Hematopoietic multipotent progenitor cell treated with erythropoietin and hydrocortisone succinate and interleukin-3 and kit ligand, for 6 days (in vitro differentiated cells): ENCODE measurements at places on chromosomes 3 and 15.
A peak's percentile ranks its signal among the peaks of the same experiment; 100 is the strongest.

DNA sequence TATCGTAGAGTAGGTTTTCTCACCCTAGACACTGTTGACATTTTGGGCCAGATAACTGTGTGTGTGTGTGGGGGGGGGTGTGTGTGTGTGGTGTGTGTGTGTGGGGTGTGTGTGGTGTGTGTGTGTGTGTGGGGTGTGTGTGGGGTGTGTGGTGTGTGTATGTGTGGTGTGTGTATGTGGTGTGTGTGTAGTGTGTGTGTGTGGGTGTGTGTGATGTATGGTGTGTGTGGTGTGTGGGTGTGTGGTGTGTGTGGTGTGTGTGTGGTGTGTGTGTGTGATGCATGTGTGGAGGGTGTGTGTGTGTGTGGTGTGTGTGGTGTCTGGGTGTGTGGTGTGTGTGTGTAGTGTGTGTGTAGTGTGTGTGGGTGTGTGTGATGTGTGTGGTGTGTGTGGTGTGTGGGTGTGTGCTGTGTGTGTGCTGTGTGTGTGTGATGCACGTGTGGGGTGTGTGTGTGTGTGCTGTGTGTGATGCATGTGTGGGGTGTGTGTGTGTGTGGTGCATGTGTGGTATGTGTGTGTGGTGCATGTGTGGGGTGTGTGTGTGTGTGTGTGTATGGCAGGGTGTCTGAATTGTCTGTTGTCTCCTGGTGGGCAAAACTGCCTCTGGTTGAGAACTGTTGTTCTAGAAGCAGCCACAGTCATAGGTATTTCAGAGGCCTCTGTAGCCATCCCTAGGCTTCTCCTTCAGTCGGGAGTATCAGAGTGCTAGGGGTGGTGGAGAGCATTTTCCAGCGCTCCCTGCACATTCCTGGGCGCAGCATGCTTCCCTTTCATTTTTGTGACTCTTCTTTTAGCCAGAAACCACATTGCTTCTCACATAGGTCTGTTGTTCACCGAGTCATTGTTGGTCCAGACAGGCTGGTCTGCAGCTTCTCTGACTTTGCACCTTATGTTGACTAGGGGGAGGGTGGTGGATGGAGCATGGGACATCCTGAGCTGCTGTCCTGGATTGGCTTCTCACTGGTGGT, 84.4 kb downstream of the THSD4 start:
- DNase-seq = no peak

DNA sequence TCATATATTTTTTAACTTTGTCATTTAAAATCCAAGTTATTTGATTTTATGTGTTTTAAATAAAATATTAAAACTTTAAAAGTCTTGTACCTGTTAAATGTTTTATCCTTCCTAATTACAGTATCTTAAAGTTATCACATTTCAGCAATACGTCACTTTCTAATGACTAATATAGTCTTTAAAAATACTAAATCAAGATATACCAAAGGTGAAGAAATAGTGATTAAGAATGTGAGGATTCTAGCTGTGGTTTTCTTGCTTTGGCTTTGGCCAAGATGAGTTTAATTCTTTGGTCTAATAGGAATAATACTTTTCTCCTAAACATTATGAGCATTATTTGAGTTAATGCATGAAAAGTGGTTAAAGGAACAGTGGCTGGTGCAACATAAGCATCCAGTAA, 13.9 kb downstream of the SETD5 start:
- DNase-seq = no peak

DNA sequence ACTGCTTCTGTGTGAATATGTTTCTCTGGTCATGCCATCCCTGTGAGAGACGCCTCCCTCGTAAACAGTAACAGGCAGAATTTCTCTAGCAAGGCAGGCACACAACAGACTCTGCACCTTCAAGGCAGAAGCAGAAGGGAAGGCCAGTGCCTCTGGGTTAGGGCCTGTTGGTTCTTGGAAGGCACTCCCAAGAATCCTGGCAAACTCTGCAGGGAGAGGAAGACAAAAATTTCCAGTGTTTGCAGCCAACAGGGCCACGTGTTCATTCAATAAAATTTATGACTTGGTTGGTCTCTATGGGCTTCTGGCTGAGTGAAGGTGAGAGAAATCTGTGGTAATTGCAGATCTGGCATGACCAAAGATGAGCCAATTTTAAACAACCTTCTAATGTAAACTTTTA, 39.3 kb downstream of the NFKBIZ start:
- no peak for DNase-seq

- DNase-seq = no peak
These were observed 58.9 kb downstream of the ATG7 start for GRCh38 chr3:11331101-11331500.

GRCh38 chr3:155407971-155408370, 114.5 kb upstream of the STRIT1 start:
- no peak for DNase-seq

DNA sequence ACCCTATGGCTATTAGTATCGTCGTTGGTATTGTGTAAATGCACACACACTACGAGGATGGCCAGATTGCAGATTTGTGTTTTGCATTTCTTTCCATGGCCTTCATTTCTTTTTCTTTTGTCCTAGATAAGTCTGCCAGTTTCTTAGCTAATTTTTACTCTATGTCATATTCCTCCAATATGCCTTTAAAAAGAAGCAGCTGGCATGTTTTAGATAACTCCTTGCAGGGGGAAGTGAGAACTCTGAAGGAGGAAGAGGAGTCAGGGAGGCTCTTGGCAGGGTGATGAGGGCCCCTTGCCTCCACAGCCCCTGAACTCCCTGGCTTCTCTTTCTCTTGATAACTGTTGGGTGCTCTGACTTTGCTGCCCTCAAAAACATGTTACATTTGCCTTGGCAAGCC, 244.0 kb downstream of the GABRG3 start:
- DNase-seq = no peak

- no peak for DNase-seq
These were observed 25.1 kb downstream of the SOX14 start for GRCh38 chr3:137789236-137789635.

DNA sequence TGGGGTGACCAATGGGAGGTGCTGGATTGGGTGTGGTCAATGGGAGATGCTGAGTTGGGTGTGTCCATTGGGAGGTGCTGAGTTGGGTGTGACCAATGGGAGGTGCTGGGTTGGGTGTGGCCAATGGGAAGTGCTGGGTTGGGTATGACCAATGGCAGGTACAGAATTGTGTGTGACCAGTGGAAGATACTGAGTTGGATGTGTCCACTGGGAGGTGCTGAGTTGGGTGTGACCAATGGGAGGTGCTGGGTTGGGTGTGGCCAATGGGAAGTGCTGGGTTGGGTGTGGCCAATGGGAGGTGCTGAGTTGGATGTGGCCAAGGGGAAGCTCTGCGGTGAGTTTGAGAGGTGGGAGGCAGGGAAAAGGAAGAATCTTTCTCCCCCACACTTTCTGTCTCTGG, 250.0 kb upstream of the PROK2 start:
- DNase-seq = peak; percentile 45

GRCh38 chr3:14879211-14879874, 60.6 kb downstream of the FGD5 start:
- DNase-seq = no peak

DNA sequence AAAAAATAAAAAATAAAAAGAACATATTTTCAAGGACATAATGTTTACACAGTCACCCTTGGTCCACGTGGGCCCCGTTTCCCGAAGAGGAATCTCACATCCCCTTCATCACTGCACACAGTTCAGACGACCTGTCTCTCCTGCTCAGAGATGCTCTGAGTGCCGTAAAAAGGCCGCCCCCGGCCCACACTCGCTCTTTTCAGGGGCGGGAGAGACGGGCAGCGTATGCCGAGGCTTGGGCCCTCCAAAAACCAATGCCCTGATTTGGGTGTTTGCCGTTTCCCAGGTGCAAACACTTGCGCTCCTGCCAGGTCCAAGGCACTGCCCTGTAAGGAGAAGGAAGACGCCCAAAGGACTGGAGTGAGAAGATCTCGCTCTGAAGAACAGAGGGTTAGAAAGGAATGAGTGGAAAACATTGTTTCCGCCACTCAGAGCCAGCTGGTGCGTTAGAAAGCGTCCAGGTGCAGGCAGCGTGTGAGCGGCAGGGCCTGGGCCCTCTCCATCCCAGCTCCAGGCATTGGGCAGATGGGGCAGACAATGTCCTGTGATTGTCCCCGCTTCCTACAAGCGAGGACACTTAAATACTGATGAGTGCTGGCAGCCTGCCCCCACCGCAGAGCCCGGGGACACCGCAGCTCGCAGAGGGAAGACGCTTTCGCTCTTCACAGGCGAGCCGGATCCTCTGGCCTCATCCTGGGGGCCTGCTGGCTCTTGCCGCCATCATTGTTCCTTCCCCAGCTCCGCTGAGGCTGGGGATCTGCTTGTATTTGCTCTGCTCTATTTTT, 53.2 kb downstream of the NIPA2 start:
- no peak for DNase-seq

DNA sequence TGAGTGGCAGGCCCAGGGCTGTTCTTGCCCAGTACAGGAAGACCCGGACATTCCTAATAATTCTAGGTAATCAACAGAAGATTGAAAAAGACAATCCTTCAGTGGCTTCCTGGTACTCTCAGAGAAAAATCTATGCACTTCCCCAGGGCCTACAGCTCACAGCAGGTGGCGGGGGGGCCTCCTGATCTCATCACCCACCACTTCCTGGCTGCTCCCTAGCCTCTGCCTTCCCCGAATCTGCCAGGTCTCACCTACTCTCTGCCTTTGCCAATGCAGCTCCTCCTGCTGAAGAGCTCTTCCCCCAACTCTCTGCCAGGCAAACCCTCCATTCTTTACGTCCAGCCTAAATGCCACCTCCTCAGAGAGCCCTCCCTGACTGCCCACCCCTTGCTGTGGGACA, 37.5 kb downstream of the EHD4 start:
- peak; percentile 24 for DNase-seq

DNA sequence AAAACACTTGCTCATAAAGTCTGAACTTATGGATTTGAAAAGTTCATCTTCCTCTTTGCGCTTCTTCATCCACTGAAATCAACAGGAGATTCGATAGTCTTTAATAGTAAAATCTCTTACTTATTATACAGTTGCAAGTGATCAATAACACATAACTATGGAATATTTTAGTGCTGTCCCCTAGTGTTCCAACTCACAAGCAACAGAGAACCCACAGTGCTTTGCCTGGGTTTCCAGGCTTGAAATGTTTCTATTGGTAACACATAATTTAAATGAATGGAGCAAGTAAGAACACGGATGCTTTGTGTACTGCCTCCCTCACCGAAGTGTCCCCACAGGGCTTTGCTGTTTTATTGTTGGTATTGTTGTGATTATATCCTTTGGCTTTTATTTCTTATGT, 93.5 kb downstream of the WDR72 start:
- DNase-seq = peak; percentile 3

DNA sequence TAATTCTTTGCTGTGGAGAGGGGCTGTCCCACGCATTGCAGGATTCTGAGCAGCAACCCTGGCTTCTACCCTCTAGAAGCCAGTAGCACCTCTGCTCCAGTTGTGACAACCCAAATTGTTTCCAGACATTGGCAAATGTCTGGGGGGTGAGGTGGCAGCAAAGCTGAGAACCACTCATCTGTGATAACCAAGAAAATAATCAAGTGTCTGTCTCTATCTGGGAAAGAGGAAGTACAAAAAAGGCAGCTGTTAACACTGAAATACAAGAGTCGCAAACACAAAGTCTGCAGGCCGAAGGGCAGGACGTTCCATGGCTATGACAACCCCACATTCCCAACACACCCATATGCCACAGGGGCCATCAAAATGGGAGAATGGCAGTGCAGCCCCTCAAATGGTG, 42.2 kb upstream of the GNB5 start:
- peak; percentile 57 for DNase-seq

DNA sequence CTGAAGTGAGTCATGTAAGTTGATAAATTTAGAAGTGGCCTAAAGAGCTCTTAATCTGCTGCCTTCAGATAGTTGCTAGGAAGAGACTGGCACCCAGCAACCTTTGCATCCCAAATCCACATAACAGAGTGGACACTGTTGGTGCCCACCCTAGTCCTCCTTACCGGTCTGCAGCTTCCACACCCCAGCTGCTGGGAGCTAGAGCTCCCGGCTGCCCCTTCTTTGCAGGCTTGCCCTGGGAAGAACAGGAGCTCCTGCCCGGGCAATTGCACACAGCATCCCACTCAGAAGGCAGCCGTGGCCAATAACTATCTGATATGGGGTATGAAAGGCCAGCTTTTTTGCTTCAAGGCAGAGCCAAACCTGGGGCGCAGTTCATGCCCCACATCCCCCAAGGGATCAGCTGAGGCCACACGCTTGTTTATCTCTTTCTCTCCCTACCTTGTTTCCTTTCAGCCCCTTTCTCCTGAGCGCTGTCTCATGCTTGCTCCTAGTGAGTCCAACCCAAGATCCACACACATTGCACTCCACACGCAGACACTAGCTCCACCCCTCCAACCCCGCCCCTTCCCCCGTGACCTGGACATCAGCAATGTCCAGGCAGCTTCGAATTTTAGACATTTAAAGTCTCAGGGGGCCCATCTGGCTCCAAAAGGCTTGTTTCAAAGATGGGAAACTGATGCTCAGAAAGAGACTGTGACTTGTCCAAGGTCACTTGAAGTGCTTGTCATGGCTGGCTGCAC, 9.1 kb downstream of the ATP2B2 start:
- no peak for DNase-seq

- no peak for DNase-seq
These were observed 13.9 kb downstream of the EOMES start for GRCh38 chr3:27708250-27708649.

GRCh38 chr15:47037003-47037402, 680.3 kb upstream of the SEMA6D start:
- no peak for DNase-seq

GRCh38 chr3:7630351-7630911, 769.5 kb downstream of the GRM7 start:
- DNase-seq = peak; percentile 18

DNA sequence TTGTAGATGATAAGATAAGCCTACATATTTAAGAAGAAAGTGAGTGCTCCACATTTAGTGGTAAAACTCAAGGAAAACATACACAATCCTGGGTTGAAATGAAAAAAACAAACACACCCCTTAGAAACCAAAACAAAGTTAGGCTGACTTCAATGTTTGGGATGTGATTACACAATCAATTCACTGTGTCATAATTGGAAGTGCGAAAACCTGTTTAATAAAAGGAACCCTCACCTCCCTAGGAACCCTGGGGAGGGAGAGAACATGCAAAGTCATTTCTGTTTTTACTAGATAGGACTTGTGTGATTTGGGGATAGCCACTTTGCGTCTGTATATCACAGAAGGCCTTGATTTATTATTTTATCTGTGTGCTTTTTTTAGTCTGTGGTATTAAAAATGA, 275.0 kb downstream of the NFKBIZ start:
- DNase-seq = no peak

DNA sequence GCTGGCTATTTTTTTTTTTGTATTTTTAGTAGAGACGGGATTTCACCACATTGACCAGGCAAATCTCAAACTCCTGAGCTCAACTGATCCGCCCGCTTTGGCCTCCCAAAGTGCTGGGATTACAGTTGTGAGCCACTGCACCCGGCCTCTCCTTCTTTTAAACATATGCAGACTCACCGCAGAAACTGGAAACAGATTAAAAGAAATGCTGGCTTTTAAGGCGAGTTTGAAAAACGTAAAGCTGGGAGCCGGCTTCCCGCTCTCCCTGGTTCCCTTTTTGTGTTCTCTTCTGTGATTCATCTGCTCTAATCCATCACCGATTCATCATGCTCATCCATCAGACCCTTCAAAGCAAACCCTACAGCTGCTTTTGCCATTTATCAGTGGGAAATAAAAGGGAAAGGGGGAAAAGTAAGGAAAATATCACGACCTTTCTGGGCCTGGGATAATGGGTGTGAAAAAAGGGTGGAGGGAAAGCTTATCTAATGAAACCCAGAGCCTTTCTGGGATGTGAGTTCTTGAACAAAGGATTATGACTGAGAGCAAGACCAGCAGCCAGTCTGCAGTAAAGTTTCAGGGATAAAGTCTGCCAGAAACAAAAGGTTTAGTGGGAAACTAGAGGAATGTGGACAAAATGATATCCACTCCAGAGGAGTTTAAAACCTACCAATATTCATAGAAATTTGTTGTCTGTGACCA, 92.3 kb upstream of the LRIG1 start:
- no peak for DNase-seq
